Activated naive CD4-positive, alpha-beta T cell (primary cell): ENCODE measurements at places on chromosomes 7 and 10.

DNA sequence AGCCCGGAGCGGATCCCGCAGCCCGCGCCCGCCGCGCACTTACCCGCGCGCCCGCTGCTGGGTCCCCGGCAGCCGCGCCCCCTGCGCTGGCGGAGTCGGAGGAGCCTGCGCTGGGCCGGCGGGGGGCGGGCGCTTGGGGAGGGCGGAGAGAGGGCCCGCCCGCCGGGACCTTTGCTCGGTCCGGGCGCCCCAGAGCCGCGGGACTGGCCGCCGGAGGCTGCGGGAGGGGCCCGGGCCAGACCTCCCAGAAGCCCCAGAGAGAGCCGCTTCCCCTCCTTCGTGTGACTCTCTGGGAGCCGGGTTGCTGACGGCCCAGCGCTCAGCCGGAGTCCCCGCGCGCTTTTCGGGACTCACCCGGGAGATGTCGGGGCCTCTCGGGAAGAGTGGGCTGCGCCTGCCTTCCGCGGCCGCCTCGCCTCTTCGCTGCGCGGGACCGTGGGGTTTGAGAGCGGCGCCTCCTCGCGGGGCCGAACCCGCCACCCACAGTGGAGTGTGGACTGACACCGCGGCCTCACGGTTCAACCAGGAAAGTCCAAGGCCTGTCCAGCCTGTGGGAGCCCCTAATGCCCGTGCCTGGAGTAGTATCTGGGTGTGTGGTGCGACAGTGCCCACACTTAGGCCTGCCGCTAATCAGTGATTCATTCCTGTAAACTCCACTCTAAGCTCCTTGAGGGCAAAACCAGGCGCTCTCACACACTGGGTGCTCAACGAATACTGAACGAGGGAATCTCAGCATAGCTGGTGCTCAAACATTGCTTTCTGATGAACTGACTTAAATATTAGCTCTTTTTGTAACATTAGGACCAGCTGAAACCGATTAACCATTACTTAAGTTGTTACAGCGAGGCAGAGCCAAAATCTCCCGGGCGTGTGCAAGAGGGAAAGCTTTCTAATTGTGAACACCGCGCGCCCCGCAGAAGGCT is at the start of gene GSDME:
Gene GSDME, minus strand, starts transcription at position 112 of the 923 bp plus-strand sequence. CDS start 7,690 bp downstream, outside the sequence.
- no peak for DNase-seq

- DNase-seq, result no peak
Measured at GRCh38 chr10:14665865-14666857, 108.5 kb downstream of the FAM107B start.

DNA sequence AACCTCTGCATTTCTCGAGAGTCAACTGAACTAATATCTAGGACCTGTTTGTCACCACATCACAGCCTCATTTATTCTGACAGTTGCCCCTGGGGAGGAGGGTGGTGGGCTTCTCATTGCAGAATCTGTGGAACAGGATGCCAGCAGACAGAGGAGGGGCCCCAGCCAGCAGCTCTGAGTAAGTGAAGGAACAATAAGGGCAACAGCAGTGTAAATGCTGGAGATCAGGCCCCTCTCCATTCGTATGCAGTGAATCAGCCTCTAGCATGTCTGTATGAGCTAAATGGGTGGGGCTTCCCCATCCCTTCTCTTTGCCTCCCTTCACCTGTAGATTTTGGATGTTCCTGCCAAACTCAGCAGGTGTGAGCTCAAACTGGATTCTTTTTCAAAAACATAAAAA is 7.7 kb upstream of the CPVL start:
- DNase-seq, result no peak

GRCh38 chr7:123751821-123752220 is 3.0 kb upstream of the WASL start:
- no peak for DNase-seq

GRCh38 chr7:138116141-138116540 is 39.9 kb downstream of the AKR1D1 start:
- no peak for DNase-seq
